ENCODE measurements at places on chromosomes 7 and 10.
A peak's percentile ranks its signal among the peaks of the same experiment; 100 is the strongest.

GRCh38 chr10:25441270-25441669, 266.5 kb downstream of the GPR158 start:
- no peaks in the 10 kb centered on the region for H3K27me3 ChIP-seq
- no peaks in the 10 kb centered on the region for H3K36me3 ChIP-seq
- DNase-seq = no peak
- H3K4me3 ChIP-seq = no peak overlapping the region
- H3K27ac ChIP-seq = no peak overlapping the region
- no peaks in the 10 kb centered on the region for H3K4me1 ChIP-seq

GRCh38 chr10:93907059-93907458, 13.3 kb downstream of the SLC35G1 start:
- no peak overlapping the region for H3K27ac ChIP-seq
- H3K27me3 ChIP-seq = no peaks in the 10 kb centered on the region
- no peak overlapping the region for H3K4me3 ChIP-seq
- no peak for DNase-seq

DNA sequence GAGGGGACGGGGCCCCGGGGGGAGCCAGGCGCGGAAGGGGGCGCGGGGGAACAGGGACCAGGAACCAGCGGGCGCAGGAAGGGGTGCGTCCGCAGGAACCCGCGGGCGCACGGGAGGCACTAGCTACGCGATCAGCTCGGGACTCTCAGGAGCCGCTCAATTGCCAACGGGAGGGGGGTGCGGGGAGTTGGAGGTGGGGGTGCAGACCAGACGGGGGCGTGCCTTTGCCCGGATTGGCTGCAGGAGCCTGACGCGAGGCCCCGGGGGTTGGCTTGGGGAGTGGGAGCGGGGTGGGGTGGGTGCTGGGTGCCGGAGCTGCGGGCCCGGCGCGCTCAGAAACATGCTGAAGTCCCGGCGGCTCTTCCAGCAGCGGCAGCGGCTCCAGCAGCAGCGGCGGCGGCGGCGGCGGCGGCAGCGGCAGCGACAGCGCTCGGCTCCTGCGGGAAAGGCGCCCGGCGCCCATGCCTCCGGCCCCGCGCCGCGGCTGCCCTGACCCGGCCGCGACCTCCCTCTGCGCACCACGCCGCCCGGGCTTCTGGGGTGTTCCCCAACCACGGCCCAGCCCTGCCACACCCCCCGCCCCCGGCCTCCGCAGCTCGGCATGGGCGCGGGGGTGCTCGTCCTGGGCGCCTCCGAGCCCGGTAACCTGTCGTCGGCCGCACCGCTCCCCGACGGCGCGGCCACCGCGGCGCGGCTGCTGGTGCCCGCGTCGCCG, at the start of gene ADRB1:
ADRB1 (plus strand) TSS at position 335 of the 715 bp plus-strand sequence; CDS start at position 602, 267 bp downstream.
- H3K36me3 ChIP-seq = no peaks in the 10 kb centered on the region
- peak within 1 kb of the TSS; percentile 44 for H3K4me3 ChIP-seq
- DNase-seq = no peak
- H3K27me3 ChIP-seq = peaks cover 31% of the 10 kb centered on the region

- no peaks in the 10 kb centered on the region for H3K27me3 ChIP-seq
- H3K4me3 ChIP-seq = no peak overlapping the region
- no peak overlapping the region for H3K27ac ChIP-seq
- H3K4me1 ChIP-seq = no peaks in the 10 kb centered on the region
- peaks cover 24% of the 10 kb centered on the region for H3K36me3 ChIP-seq
- no peak for DNase-seq
Measured at GRCh38 chr10:67971311-67971710, 86.9 kb downstream of the SIRT1 start.

DNA sequence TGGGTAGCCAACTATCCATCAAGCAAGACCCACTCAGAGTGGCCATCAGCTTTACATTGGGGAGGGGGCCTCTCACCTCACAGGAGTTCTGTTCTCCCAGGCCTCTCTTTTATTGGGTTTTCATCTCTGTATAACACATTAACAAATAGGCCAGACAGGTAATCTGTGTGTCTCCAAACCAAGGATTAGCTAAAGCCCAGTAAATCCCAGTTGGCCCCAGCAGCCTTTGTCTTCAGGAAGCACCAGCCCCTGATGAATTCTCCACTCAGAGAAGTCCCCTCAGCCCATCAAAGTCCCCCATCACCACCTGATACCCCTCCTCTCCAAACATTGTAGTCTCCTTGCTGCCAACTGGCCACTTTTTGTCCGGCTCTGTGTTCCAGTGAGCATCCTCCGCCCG, 16.9 kb upstream of the SLF2 start:
- H3K36me3 ChIP-seq = no peaks in the 10 kb centered on the region
- no peak overlapping the region for H3K27ac ChIP-seq
- no peak overlapping the region for H3K4me3 ChIP-seq

GRCh38 chr10:78312197-78313047, 278.8 kb downstream of the RPS24 start:
- no peaks in the 10 kb centered on the region for H3K36me3 ChIP-seq
- DNase-seq = no peak
- no peak overlapping the region for H3K4me3 ChIP-seq
- H3K27ac ChIP-seq = no peak overlapping the region
- H3K4me1 ChIP-seq = no peaks in the 10 kb centered on the region

GRCh38 chr7:94366832-94367231, 27.9 kb upstream of the COL1A2 start:
- no peaks in the 10 kb centered on the region for H3K36me3 ChIP-seq
- H3K4me1 ChIP-seq = no peaks in the 10 kb centered on the region
- no peak overlapping the region for H3K27ac ChIP-seq
- H3K4me3 ChIP-seq = no peak overlapping the region

- H3K27ac ChIP-seq = no peak overlapping the region
- H3K4me1 ChIP-seq = no peaks in the 10 kb centered on the region
- H3K36me3 ChIP-seq = no peaks in the 10 kb centered on the region
- no peak for DNase-seq
- H3K4me3 ChIP-seq = no peak overlapping the region
- H3K27me3 ChIP-seq = no peaks in the 10 kb centered on the region
Measured at GRCh38 chr10:107616031-107616430, 451.5 kb upstream of the SORCS1 start.

Data from effector memory CD4-positive, alpha-beta T cell (primary cell).